ENCODE measurements at places on chromosomes 12 and 14.
A peak's percentile ranks its signal among the peaks of the same experiment; 100 is the strongest.

DNA sequence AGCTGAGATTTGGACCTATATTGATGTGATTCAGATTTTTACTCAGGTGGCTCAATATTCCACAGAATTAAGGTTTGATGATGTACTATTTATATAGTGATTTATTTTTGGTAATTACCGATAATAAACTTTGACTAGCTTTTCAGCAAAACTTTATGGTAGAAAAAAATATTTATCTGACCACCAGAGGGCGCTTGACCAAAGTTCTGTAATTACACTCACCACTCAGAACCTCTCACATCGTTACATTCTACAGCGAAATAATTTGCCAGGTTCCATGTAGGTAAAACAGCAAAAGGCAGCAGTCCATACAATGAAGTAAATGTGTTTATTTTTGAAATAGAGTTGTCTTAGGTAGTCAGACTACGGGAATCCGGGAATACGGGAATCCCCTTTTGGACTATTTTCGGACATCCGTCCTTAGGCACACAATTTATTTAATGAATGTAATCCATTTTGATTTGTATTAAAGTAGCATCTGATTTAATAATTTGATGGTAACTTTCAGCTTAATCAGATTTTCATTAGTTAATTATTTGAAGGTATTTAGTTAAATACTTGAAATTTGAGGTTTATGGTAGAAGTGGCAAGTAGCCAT is 143.0 kb upstream of the DDHD1 start:
- no peak for DNase-seq

DNA sequence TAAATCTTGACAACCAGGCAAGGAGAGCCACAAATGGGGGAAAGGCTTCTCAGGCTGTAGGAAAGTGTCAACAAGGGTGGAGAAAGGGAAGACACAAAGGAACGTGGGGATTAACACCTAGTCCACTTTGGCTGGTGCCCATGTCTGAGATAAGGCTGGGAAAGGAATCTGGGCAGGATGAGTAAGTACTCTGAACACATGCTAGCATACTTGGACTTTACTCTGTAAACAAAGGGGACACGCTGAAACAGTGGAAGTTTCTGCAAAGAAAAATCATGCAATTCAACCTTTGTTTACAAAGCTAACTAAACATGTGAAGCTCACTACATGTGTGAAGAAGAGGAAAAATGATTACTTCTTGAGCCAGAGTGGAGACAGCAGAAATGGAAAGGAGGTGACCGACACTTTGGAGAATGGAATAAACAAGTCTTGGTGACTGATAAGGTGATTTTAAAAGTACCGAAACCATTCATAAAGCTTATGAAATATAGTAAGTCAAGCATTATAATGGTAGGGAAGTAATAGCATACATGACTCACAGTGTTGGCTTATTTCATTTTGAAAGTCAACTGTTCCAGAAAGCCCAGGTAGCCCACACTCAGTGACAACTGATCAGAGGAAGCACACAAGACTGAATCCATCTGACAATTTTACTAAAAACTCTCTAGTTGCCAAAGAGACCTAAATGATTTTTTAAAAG is 13.2 kb downstream of the CPNE8 start:
- DNase-seq: no peak

- DNase-seq: no peak
These were observed 31.2 kb downstream of the ISCA2 start for GRCh38 chr14:74524812-74525135.

DNA sequence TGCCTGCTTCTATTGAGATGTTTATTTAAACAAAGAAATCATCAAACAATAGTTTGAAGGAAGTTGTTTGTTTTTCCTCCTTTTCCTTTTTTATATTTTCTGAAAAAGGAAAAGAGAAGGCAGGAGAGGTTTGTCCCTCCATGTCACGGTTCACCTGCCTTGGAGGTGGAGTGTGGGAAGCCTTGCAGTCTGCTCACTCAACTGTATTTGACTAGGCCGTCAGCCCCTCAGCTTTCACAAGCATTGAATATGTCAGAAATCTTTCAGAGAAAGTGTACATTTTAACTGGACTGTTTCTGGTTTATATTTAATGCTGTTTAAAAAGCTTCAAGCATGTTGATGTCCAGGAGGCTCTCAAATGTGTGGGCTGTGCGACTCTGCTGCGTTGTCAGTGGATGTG is 370.4 kb downstream of the NPAS3 start:
- no peak for DNase-seq

DNA sequence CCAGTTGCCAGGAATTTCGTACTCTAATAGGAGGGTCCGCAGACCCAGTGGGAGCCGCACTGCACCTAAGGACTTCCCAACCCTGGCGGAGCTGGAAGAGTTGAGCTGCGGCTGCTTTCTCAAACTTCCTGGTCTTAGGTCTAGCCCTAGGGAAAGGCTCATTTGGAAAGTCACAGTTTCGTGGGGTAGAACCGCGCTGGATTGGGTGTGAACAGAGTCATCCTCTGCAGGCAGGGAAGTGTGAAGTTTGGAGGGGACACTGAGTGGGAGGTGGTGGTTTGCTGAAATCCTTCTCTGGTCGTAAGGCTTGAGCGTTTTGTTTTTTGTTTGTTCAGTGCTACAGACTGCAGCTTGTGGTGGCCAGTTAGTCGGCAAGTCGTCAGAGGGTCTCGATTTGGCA is 18.8 kb downstream of the PRKAB1 start:
- DNase-seq: no peak

DNA sequence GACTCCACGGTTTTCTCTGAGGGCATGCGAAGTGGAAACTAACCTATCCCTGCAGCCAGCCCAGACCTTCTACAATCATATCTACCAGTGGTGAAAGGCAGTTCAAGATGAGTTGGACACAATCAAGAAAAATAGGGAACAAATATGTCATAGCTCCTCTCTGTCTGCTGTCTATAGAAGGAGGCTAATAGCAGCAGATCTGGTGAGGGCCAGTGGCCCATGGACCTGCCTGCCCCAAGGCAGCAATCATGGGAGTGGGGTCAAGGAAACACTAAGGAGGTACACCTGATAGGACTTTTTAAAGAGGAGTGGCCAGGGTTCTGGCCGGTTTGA is 149.5 kb downstream of the PRKCH start:
- DNase-seq: no peak

GRCh38 chr12:54945082-54945481 is 39.5 kb downstream of the TESPA1 start:
- no peak for DNase-seq

- DNase-seq: peak; percentile 17
These were observed 32.9 kb downstream of the ZFYVE21 start for GRCh38 chr14:103748534-103748857.

DNA sequence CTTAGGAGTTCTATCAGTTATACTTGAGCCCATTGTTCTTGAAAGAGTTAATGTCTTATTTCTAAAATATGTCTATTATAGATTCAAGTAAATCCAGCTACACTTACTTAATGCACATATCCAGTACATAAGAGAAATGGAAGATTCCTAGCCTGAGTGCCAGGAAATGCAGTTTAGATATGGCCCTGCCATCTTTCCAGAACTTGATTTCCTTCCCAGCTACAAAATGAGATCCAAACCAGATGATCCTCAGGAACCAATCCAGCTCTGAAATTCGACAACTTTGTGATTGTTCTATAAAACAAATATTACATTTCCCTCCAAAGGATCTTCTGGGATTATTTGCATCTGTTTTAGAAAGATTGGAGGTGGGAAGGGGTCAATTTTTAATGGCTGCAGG is 317.3 kb upstream of the GARIN6 start:
- DNase-seq: no peak

- DNase-seq: no peak
These were observed 93.5 kb downstream of the PPP1R12A start for GRCh38 chr12:79841248-79841877.

DNA sequence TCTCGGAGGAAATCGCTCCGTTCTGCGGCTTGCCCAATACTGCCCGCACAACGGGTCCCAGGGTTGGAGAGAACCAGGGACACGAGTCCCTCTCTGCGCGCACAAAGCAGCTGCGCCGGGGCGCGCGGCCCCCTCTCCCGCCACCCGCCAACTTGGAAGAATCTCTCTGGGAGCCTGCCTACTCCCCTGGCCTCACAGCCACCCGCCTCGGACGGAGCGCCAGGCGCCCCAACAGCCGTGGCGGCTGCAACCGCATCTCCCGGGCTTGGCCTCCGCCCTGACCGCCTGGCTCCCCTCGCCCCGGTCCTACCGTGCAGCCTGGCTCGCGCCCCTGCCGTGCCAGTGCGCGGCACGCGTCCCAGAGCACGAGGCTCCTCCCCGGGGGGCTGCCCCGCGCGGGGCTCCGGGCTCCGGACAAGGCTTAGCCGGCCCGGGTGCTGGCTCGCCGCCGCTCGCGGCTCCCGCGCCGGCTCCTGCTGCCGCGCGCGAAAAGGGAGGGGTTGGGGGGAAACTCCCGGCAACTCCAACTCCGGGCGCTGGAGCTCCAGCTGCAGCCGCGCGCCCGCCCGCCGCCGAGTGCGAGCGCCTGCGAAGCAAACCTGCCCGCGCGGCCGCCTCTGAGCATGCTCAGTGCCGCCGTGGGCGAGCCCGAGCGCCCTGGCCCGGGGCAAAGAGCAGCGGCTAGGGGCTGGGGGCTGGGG is at the start of gene STXBP6:
Gene STXBP6, minus strand, starts transcription at position 580 of the 701 bp plus-strand sequence. CDS start 75,329 bp downstream, outside the sequence.
- no peak for DNase-seq

GRCh38 chr12:78035901-78036606 is 205.4 kb downstream of the NAV3 start:
- DNase-seq: no peak

DNA sequence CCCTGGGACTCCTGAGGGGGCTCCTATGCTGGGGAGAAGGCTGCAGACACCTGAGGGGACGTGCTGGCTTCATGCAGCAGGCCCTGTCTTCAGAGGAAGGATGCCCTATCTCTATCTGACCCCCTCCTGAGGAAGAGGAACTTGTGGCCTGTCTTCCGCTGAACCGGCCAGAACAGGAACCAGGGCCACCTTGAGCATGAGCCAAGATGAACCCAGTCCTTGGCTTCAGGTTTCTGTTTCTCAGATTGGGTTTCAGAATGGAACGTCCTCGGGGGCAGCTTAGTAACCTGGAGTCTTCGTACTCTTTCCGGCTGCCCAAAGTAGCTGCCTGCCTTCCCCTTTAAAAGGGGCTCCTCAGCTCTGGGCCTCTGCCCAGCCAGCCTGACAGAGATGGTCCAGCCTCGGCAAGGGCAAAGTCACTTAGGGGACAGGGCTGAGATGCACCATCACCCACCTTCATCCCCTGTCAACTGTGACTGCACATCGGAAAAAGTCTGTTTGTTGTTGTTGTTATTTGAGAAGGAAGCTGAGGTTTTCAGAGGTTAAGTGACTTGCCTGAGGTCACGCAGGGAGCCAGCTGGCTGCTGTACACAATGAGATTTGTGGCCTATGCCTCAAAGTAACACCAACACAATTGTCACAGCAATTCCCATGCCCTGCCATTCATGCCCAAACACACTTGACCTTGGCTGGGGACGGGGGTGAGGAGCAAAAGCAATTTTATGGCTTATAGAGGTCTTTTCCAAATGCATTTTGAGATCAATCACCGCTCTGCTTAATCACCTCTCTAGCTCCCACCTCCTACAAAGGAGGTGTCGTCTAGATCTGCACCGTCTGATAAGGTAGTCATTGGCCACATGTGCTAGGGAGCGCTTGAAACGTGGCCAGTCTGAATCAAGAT is 13.4 kb downstream of the ASB2 start:
- DNase-seq: no peak

- DNase-seq: peak; percentile 25
These were observed 91.4 kb downstream of the SETD3 start for GRCh38 chr14:99389174-99389826.

DNA sequence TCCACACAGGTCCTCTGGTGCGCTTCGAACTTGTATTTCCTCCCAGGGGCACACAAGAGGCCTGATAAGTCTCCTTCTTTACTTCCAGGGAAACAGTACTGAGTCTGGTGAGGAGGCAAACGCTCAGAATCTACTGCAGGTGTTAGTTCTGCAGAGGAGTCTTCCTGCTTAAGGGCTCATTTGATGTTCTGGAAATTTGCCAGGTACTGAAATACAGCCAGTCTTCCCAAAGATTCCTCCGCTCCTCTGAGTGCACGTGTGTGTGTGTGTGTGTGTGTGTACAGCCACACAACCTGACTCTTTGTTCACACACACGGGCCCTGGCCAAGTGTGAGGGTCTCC is 92.0 kb downstream of the FBXL14 start:
- no peak for DNase-seq

All from activated T-cell treated with anti-CD3 and anti-CD28 coated beads for 1 hour (primary cell).